ENCODE measurements at places on chromosomes 11 and 22.

GRCh38 chr22:38442967-38443627, 11.9 kb downstream of the KCNJ4 start:
- no peak for DNase-seq

- DNase-seq = no peak
Observed at GRCh38 chr11:111001986-111002611, 243.4 kb upstream of the POU2AF2 start.

DNA sequence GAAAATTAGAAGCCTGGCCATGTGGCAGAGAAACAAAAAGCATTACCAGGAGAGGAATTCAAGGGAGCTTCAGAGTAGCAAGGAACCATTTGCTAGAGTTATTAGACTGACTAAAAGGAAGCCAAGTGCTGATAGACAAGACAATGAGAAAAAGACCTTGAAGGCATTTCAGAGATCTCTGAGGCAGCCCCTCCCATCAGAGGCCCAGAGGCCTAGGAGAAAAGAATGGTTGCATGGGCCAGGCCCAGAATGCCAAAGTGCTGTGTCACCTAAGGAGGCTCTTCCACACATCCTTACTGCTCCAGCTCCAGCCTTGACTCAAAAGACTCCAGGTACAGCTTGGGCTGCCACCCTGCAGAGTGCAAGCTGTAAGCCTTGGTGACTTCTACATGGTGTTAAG, 61.8 kb upstream of the POU2AF2 start:
- no peak for DNase-seq

- DNase-seq = no peak
Observed at GRCh38 chr11:17407575-17407974, 19.1 kb upstream of the KCNJ11 start.

GRCh38 chr11:93842461-93842860, 8.0 kb downstream of the VSTM5 start:
- DNase-seq = no peak

- no peak for DNase-seq
Observed at GRCh38 chr11:35483131-35483820, 42.1 kb downstream of the PAMR1 start.

DNA sequence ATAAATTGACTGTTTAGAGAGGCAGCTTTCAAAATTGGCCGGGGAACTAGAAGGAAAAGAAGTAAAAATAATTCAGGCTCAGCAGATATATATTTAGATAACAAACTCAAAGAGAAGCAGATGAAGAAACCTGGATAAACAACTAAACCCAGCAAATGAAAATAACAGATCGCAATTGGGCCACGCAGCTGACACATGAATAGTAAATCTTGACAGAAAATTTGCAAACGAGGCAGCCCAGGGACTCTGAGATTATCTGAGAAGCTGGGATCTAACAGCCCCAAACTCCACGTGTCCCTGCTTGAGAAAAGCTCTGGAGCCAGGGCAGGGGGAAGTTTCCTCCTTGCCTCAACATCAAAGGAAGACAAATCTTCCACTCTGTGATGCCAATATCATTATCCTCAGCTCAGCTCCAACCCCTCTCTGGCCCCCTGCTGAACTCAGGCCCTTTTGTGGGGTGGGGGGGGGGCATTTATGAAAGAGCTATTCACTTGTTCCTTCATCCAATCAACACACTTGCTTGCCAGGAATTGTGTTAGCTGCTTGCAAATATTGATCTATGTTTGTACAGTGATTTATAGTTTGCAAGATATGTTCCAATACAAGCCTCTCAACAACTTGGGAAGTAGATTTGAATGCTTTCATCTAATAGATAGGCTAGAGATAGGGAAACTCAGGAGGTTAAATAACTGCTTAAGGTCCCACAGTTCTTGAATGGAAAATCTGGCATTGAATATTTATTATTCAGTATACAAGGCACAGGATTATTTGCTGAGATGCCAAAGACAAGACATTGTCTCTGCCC, 72.5 kb upstream of the C11orf87 start:
- DNase-seq = no peak

DNA sequence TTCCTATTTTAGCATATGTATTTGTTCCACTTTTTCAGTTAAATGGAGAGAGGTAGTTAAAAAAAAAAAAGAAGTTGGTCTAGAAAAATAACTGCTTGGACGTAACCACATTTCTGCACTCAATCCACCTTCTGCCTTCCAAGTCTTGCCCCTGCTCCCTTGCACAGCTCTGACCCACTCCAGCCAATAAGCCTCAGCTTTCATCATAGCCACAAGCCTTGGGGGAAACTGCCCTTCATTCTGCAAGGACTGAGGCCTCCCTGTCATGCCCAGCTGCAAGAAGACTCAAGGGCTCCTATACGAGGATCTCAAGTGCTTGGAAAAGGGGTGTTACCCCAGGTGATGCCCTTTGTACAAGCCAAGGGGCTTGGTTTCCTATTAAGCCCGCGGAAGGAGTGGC, 36.0 kb upstream of the OAF start:
- DNase-seq = no peak

GRCh38 chr11:45809456-45810395, 4.8 kb downstream of the SLC35C1 start:
- DNase-seq = no peak

DNA sequence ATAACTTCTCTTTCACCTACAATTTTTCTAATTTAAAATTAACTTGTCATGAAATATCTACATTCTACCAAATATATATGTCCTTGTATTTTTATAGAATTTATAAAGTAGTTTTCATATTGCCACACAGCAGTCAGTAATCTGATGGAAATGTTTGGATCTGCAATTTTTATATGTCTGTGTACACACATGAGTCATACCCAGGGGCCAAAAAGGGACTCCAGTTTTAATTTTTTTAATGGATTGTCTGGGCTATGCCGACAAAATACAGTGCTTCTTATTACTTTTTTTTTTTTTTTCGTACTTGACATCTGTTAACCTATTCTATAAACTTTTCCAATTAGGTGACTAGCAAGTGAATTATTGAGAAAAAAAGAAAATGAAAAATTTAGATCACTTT, 6.3 kb downstream of the GUCY1A2 start:
- DNase-seq = no peak

Data from anterior cingulate cortex (tissue), 58 donors.